ENCODE measurements at places on chromosomes 16 and 17.
A peak's percentile ranks its signal among the peaks of the same experiment; 100 is the strongest.

DNA sequence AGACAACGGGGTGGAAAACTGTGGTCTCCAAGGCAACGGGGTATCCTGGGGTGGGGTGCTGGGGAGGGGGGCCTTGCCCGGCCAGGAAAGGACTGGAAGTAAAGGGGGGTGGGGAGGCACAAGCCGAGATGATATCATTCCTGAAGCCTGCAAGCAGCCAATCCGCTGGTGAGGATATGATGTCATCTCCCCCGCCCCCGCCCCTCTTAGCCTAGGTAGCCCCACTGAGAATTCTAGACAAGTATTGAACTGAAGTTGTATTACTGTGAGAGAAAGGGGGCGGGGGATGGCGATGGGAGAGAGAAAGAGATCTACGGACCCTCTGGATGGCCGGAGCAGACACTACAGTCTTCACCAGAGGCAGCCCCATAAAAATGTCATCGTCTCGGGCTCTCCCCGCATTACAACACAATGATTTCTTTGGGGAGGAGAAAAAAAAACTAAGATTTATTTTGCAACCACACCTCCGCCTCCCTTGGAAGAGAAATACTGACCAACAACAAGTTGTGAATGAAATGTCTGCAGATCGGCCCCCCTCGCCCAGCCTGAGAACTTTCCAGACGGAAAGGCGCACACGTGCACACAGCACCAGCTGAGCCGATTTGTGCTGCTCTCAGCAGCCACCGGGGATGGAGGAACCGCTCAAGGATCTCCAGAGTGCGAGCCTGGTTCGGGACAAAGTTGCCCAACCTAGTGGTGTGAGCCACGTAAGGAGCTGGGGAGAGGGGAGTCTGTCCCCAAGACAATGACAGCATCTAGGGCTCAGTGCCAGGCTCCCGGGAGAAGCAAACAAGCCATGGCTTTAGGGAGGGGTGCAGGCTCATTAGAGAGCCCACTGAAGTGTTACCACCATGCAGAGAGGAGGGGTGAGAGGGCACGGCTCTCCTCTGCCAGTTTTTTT is 222.1 kb downstream of the SOX9 start:
- DNase-seq = no peak

GRCh38 chr17:64378890-64379354 is 11.7 kb downstream of the PECAM1 start:
- no peak for DNase-seq

DNA sequence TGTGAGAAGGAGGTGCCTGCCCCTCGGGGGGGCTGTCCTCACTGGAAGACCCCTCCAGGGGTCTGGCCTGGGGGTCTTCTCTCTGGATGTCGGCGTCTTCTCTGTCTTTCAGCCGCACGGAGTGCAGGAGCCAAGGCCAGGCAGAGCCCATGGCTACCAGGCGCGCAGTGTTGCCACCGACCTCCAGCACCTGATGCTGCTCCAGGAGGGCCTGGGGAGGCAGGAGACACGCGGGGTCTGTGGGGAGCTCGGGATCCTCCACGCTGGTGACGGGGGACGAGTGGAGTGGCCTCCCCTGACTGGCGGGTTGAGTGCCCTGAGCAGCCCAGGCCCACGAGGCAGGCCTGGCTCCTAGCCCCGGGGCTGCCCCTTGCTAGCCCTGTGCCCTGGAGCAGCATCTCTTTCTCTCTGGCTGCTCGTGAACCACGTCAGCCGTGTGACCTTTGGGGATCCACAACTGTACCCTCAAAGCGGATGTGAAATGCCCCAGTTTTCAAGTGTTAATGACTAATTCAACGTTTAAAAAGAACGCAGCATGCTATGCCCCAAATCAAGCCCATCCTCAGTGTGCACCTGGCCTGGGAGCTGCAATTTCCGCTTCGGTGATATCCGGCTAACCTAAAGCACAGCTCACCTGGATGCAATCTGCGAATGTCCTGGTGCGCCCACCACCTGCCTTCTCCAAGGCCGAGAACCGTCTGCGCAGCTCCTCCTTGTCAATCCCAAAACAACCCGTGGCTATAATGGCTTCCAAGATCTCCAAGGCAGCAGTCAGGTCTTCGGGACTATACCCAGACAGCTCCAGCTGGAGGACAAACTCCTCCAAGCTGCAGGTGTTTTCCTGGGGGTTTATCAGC is 62.9 kb downstream of the IL21R start:
- no peak for DNase-seq

- DNase-seq = peak; percentile 89
Observed at GRCh38 chr17:42997984-42998938, at the start of gene RPL27. Gene RPL27 (plus strand): TSS chr17:42998419. CDS start chr17:42998751, 332 bp downstream.

GRCh38 chr17:35244341-35245195 is 1.7 kb downstream of the SLFN5 start:
- DNase-seq = peak; percentile 82

DNA sequence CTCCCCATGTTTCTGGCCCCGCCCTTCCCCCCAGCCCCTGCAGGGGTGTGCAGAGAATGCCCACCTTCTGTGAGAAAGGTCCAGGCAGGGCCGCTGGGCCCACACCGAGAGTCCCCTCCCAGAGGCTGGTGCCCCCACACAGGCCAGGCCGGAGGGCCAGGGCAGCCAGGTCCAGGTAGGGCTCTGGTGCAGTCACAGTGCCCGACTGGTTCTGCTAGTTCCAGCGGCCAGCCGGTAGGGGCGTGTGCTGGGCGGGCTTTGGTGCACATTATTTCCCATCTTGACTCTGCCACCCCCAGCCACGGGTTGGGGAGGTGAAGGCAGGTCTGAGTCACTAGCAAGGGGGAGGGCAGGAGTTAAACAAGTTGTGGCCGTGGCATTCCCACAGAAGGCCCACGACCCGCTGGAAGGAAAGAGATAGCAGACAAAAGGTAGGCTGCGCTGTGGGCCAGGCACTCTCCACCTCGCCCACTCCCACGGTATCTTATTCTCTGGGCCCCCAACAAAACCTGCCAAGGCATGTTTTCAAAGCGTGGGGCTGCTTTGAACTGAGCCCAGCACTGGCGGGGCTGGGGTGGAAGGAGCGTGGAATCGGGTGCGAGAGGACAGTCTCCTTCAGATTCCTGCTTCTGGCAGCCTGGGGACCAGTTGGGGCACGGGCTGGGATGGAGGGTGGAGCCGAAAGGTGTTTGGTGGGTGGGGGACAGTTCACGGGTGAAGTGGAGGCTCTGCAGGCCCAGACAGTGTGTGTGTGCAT is 1.9 kb downstream of the EPN3 start:
- no peak for DNase-seq

GRCh38 chr16:3654249-3654991 is at the start of gene DNASE1:
Gene DNASE1 (plus strand): TSS chr16:3654691. CDS start chr16:3655374, 683 bp downstream.
- DNase-seq = peak; percentile 58

DNA sequence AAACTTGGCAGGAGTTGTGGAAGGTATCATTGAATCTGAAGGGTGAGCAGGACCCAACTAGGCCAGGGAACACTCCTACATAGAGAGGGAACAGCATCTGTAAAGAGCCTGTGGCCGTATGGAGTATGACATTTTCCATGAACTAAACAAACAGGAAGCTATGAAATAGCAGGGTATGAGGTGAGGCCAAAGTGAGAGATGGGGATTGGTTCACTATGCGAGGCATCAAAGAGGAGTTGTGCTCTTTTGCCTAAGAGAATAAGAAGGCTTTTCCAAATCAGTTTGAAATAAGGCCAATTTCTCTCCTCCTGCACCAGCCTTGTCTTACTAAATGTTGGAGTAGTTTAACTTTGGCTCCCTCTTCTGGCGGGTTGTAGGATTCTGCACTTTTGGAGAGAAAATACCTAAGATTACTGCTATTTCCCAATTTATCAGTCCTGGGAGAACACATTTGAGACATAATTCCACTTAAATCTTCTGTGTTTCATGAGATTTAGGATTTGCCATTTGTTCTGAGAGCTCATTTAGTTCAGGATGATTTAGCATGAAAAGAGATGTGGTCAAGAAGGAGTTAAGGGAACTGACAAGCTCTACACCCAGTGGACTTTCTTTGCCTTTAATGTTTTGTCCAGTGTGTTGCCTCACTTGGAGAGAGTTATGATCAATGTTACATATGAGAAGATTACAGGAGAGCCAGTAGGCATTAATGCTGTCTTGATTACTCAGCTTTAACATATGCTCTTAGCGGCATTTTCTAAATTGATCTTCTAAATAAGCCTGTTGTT is 55.4 kb downstream of the TNRC6C start:
- peak; percentile 42 for DNase-seq

DNA sequence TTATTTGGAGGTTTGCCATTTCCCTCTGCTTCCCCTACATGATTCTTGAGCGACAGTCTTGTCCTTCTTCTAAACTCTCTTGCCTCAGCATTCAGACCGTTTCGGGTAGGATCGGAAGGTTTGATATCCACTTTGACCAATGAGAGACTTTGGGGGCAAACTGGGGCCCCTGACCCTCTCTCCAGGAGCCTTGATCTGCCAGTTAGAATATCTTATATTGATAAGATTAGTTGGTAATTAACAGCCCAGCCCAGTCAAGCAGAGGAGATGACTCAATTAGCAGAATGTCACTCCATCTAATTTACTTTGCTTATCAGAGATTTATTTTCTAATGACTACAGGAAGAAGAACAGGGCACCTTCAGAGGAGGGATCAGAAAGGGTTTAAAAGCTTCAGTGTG is 532.8 kb downstream of the XYLT1 start:
- no peak for DNase-seq

- DNase-seq = no peak
Observed at GRCh38 chr17:66748578-66748977, 86.3 kb upstream of the CACNG5 start.

GRCh38 chr17:66548158-66548557 is 245.7 kb downstream of the PRKCA start:
- DNase-seq = no peak

- peak; percentile 13 for DNase-seq
Observed at GRCh38 chr17:34706029-34706428, 126.6 kb downstream of the TMEM132E start.

DNA sequence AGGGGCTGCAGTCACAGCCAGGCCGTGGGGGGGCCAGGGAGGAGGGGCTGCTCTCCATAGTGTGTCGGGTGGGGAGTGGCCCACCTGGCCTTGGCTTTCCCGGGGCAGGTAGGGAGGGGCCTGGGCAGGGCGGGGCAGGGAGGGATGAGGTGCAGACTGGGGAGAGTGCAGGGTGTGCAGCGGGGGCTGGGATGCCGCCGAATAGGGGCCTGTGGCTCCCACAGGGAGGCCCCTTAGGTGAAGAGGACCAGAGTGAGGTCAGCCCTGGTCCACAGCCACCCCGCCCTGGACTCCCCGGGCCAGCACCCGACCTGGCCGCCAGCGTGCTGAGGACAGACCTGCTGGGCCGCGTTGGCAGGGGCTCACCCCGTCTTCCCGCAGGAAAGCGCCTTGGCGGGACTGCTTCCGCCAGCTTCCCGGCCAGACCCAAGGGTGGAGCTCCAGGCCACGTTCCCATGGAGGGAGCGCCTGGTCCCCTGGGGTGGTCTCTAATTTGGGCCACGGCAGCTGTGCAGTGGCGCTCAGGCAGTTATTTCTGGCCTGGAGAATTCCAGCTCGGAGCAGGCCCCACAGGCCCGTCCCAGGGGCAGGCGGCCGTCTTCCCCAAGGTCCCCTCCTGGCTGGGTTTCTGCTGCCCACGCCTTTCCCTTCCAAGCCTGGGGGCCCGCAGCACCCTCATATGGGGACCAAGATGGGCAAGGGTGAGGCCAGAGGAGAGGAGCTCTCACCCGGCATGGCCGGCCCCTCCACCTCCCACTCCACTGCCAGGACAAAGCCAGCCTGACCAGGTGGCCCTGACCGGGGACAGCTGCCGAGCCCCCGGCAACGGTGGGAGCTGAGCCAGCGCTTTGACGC is 27.9 kb downstream of the CACNA1H start:
- no peak for DNase-seq

DNA sequence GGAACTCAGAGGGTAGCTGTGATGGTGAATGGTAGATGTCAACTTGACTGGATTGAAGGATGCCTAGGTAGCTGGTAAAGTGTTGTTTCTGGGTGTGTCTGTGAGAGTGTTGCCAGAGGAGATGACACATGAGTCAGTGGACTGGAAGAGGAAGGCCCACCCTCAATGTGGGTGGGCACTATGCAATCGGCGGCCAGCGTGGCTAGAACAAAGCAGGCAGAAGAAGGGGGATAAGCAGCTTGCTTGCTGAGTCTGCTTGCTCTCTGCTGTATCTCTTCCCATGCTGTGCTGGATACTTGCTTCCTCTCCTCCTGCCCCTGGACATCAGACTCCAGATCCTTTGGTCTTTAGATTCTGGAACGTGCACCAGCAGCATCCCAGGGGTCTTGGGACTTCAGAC is 128.1 kb downstream of the AIPL1 start:
- no peak for DNase-seq

GRCh38 chr16:70736465-70737376 is 50.9 kb upstream of the MTSS2 start:
- DNase-seq = no peak

- DNase-seq = no peak
Observed at GRCh38 chr17:49842371-49842770, 5.5 kb downstream of the TAC4 start.

GRCh38 chr17:40561294-40561870 is 3.9 kb downstream of the CCR7 start:
- no peak for DNase-seq

DNA sequence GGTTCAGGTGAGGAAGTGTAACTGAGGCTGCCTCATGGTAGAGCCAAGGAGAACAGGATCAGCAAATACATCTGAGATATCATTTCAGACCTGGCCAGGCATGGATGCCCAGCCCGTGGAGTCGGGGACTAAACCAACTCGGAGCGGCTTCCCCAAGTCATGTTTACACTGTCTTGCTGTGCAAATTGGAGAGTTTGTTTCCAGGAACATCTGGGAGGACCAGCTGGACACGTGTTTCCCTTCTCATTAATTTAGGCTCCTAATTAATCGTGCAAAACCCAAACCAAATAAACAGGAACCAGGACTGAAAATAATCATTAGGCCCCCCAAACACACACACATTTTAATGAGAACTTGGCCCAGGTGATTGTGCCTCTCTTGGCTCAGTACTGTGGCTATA is 70.9 kb upstream of the SALL1 start:
- DNase-seq = no peak

DNA sequence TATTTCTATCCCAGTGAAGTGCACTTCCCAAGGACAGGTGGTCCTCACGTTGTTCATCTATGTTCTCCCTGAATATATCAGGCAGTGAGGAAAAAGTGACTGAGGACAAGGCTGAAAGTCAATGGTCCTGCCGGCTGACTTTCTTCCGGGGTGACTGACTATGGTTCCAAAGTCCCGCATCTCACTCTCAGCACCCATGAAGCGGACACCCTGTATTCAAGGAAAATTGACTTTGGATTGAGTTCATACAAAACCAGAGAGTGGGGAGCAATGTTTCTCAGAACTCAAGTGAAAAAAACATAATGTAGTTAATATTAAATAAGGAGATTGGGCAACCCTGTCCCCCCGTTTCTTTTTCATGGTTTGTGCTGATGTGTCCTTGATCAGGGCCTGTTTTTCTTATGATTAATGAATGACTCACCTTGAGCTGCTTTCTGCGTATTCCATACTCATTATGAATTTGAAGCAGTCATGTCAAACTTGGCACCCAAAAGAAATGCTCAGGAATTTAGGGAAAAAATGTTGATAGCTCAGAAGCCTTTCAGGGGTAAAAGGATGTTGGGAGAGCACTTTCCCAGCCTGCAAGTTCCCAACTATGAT is 184.0 kb downstream of the CYLD start:
- no peak for DNase-seq

- DNase-seq = no peak
Observed at GRCh38 chr17:81309140-81309858, 14.2 kb upstream of the SLC38A10 start.

- DNase-seq = no peak
Observed at GRCh38 chr17:30379903-30380381, 1.2 kb downstream of the CPD start.
